HEK293T (cell line): ENCODE measurements at places on chromosomes 16 and 17.

DNA sequence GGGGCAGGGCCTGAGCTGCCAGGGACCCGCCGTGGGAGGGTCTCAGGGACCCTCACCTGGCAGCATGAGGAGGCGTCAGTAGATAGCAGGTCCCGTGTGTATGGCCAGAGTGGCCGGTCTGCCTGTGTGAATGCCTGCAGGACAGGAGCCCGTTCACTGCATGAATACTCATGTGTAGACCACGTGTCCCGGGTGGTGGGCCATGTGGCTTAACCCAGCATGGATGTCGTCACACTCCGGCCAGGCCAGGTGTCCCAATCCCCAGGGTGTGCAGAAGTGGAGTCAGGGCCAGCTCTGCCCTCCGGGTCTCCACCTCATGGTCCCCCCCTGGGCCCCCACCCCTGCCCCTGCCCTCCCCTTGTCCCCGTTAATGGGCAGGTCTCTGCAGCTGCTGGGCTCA lies 53.7 kb downstream of the BAHCC1 start:
- DNase-seq: no peak

- no peak for DNase-seq
Measured at GRCh38 chr16:70402916-70403659, 35.8 kb downstream of the ST3GAL2 start.

DNA sequence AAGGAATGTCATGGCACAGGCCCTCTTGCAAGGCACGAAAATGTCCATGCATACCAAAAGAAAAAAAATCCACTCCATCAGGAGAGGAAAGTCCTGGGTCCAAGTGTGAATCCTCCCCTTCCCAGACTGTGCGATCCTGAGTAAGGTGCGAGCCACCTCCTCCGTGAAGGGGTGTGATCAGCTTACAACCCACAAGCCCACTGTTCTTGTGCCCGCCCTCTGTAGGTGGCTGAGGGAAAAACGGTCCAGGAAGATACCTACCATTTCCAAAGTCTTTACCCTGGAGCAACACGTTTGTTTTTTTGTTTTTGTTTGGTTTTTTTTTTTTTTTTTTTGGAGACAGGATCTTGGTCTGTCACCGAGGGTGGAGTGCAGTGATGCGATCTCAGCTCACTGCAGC lies 116.5 kb downstream of the ZNF423 start:
- DNase-seq: peak; percentile 59

DNA sequence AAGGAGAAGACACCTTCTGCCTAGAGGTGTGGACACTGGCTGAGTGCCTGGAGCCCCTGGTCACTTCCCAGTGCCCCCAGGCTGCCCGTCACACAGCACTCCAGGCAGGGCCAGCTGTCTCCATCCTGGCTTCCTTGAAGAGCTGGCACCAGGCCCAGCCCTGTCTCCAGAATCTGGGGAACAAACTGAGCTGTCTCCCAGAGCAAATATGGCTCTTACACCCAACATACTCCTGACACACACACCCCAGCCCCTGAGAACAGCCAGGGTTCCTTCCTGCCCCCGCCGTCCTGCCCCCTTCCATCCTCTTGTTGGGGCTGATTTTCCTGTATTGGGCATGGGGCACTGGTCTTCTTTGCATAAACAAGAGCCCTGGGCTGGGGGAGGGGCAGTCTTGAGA lies 9.1 kb downstream of the NHERF1 start:
- DNase-seq: no peak

GRCh38 chr17:78357177-78357586 lies 2.7 kb downstream of the SOCS3 start:
- no peak for DNase-seq

- no peak for DNase-seq
Measured at GRCh38 chr17:42131981-42132432, 9.4 kb downstream of the HSPB9 start.
